ENCODE measurements at places on chromosomes 5 and 9.

GRCh38 chr5:84373506-84373905 lies 11.2 kb downstream of the EDIL3 start:
- no peak for DNase-seq

DNA sequence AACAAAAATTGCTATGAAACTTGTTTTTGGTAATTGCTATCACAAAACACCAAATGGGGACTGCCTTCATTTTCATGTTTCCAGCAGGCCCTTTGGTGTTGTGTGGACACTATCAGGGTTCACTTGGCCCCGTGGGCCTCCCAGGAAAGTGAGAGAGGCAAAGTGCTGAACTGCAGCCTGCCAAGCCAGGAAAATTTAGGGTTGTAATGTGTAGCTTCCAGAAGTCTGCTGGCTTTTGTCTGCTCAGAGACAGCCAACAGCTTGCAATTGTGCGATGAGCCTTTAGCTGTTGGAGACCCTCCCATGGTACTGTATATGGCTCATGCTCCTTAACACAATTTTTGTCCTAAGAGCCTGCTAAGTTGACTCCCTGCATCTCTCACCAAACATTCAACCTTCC lies 105.7 kb upstream of the EQTN start:
- no peak for DNase-seq

- DNase-seq, result no peak
Measured at GRCh38 chr9:127953768-127954505, 16.3 kb upstream of the DPM2 start.

DNA sequence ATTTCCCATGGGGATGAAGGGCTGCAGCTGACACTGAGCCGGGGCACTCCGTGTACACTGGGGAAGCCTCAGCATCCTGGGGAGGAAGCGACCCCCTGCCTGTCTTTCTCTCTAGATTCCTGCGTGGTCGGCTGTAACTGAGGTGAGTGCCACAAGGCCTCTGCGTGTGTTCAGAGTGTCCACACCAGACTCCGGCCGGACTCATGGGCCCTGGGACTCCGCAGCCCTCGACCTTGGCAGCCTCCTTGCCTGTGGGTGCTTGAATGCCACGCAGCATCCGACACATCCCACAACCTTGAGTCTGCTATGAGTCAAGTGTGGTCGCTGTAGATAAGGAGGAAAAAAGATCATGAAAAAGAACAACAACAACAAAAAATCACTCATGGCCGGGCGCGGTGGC lies 23.4 kb downstream of the PAEP start:
- DNase-seq, result no peak

DNA sequence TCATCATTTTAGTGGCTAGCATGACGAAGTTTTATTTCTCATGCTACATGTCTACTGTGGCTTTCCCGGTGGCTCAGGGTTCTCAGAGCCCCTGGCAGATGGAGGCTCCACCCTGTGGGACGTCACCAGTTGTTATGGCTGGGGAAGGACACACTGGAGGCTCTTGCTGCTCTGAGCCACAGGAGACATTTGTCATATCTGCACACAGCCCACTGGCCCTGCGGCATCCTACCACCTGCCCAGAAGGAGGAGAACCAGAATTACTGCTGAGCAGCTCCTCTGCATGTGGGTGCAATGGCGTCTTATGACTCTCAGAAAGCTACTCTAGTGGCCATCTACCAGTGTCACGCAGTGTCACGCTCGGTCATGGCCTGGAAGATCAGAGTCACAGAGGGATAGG lies 6.6 kb downstream of the OR13J1 start:
- DNase-seq, result no peak

DNA sequence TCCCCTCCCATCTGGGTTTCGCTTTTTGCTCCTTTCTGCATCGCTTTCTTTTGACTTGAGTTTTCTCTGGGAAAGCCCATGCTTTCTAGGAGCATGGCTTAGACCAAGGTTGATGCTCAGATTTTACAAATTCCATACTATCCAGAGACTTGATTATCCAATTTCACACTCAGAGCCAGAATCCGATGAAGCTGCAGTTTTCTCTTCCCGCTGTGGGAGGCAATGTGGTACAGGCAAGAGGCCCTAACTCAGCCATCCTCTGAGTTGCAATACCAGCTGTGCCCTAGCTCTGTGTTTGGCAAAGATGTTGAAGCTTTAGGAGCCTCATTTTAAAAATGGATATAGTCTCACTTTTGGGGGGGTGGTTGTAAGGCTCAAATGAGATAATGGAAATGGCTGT lies 85.1 kb downstream of the BRINP1 start:
- no peak for DNase-seq

DNA sequence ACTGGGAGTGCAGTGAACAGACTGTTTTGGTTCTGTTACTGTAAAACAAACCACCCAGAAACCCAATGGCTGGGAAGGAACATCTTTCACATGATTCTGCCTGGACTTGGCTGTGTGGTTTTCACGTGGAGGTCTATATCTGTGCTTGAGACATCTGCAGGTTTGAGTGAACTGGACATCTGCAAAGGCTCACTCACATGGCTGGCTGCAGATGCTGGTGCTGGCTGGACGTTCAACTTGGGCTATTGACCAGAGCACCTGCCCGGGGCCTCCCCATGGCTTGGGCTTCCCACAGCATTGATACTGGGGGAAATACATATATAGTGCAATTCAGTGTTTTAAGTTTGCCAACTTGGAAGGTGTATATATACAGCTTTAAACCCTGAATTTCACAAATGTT lies 6.8 kb downstream of the CTSL start:
- no peak for DNase-seq

DNA sequence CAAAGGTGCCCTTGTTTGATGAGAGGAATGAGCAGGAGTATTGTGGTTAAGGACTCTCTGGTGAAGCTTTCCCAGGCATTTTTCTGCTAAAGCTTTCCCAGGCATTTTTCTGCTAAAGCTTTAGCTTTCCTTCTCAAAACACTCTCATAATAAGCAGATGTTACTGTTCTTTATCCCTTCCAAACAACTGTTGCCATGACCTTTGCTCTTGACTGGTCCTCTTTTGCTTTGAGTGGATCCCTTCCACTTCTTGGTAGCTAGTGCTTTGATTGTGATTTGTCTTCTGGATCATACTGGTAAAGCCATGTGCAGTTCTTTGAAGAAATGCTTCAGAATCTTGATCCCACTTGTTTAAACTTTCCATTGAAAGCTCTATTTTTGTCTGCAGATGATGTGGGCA lies 85.8 kb downstream of the GPBP1 start:
- DNase-seq, result no peak

- DNase-seq, result no peak
Measured at GRCh38 chr5:150582241-150583109, 58.0 kb upstream of the SYNPO start.

DNA sequence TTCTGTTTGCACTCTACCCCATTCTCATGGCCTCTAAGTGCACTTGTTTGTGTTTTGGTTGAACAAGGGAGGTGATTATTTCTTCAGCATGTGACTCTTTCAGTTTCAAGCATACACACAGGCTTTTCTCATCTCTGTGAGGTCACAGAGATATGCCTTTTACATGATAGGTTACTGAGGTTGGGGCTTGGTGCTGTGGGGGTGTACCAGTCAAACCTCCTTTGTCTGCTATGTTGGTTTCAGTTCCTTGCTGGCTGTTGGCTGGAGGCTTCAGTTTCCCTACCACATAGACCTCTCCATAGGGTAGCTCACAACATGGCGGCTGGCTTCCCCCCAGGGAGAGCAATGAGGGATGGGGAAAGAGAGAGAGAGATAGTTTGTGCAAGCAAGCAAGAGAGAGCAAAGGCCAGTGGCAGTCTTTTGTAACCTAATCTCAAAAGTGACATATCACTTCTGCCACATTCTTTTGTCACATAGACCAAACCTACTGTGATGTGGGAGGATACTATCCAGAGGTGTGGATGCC lies 96.7 kb upstream of the SEMA6A start:
- no peak for DNase-seq

GRCh38 chr5:31516802-31517201 lies 15.1 kb downstream of the DROSHA start:
- DNase-seq, result no peak

- no peak for DNase-seq
Measured at GRCh38 chr5:126723643-126724042, 53.3 kb upstream of the LMNB1 start.

GRCh38 chr5:123700624-123701287 lies 188.8 kb downstream of the CSNK1G3 start:
- no peak for DNase-seq

DNA sequence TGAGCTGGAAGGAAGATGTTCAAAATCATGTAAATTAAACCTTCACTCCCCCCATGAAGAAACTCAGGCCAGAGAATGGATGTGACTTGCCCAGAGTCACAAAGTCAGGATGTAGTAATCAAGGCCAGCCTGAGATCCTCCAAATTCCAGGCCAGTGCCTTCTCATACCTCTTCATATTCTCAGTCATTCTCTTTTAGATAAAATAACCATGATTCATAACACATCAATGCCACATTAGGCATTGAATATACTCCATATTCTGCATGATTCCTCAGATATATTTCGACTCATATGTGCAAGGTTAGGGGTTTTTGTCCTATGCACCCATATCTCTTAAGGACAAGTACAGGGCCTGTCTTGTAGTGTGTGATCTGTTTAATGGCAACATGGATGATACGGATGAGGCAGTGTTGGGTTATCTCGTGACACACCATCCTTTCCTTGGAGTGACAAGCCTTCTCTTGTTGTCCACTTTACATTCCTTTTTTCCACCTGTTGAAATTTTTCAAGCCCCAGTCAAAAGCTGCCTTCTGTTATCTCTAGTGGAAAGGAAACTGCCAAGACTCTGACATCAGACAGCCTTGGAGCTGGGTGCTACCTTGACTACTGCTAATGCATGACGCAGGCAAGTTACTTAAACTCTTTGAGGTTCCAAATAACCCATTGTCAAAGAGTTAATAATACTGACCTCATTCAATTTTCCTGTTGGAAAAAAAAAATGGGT lies 227.5 kb upstream of the NR4A3 start:
- no peak for DNase-seq

Measured in stimulated activated naive CD8-positive, alpha-beta T cell treated with anti-CD3 and anti-CD28 coated beads, Interleukin-15, amount 100 ng/mL, for 72 hours (primary cell).